Left lobe of liver (tissue), 2 donors: ENCODE measurements at places on chromosomes 3 and 15.

- no peak for DNase-seq
Measured at GRCh38 chr3:33047842-33048834, 48.8 kb downstream of the GLB1 start.

GRCh38 chr3:29940759-29941323 is 660.0 kb downstream of the RBMS3 start:
- DNase-seq: no peak

GRCh38 chr3:136602818-136603217 is 149.4 kb downstream of the STAG1 start:
- no peak for DNase-seq

DNA sequence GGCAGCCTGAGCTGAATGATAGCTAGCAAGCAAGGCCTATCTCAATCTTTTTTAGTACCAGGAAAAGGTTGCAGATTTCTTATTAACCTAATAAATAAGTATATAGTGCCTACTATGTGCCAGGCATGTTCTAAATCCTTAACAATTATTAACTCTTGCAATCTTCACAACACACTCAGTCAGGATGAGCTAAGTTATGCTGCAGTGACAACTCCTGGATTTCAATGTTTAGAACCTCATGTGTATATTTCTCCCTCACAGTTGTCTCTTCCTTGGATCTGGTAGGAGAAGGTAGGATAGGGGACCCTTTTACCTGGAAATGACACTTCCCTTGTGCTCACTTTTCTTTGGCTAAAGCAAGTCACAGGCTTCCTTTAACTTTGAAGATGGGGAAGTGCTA is 39.3 kb upstream of the MAGI1 start:
- no peak for DNase-seq

DNA sequence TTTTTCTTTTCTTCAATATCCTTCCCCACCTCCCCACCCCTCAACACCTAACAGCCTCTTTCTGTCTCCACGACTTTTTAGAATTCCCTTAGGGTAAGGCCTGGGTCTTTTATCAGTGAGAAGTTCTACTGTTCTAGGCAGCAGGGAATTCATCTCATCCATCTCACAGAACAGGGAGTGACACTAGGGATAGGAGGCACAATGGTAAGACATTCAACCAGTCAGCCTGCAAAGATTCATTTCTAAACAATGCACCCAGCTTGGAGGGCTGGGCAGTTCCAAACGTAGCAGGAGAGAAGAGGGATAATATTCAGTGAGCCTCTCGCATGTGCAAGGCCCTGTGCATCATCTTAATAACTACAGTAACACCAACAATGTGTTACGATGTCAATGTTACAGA is 43.6 kb downstream of the LRIG1 start:
- no peak for DNase-seq

DNA sequence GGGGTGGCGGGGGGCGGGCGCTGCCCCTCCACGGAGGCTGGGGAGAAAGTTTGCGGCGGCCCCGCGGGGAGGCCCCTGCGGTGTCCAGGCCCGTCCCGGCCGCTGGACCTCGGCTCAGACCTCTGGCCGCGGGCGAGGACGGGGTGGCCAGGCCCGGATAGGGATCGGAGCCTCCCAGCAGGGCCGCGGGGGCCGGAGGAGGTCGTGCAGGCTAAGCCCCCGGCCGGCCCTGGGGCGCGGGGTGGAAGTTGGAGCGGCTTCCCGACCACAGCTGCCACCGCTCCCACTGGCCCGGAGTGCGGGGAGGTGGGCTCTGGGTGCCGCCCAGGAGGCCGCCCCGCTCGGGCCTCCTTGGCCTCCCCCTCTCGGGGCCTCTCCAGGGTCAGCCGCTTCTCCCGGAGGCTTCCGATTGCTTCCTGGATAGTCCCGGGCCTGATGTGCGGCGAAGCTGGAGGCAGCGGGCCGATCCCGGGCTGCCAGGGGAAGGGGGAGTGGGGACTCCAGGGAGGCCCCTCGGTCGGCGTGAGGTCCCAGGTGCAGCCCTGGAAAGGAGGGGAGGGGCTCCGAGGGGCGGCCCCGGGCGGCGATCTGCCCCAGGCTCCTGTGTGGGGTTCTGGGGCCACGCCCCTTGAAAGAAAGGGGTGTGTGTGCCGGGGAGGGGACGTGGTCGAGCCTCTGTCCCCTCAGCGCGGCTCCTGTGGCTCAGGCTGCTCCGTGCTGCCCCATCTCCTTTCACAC is 907 bp downstream of the PLXNA1 start:
- no peak for DNase-seq

- no peak for DNase-seq
Measured at GRCh38 chr15:89341316-89342005, 6.8 kb upstream of the POLG start.

- no peak for DNase-seq
Measured at GRCh38 chr3:156819842-156820691, 6.1 kb upstream of the LEKR1 start.

- no peak for DNase-seq
Measured at GRCh38 chr3:184761976-184762375, 50.0 kb upstream of the VPS8 start.

DNA sequence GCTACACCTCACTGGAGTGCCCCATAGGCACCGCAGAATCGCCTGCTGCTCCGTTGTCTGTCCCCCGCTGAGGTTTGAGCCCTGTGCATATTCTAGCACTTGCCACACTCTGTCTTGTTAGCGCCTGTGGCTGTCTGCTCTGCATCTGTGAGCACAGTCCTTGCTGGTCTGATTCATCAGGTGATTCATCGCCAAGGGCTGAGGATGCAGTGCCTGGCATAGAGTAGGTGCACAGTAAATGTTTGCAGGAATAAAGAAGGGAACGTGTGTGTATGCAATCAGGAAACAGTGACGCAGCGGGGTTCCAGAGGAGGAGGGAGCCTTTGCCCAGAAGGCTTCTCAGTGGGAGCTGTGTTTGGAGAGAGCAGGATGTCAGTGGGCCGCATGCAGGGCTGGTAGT is 124.0 kb upstream of the PLXNA1 start:
- no peak for DNase-seq

- DNase-seq: no peak
Measured at GRCh38 chr15:42156243-42156922, at the start of gene PLA2G4F. Gene PLA2G4F, minus strand, starts transcription at chr15:42156636. Its CDS starts 87 bp downstream, at chr15:42156549.

GRCh38 chr15:79192462-79193036 is 90.0 kb upstream of the ANKRD34C start:
- DNase-seq: no peak

DNA sequence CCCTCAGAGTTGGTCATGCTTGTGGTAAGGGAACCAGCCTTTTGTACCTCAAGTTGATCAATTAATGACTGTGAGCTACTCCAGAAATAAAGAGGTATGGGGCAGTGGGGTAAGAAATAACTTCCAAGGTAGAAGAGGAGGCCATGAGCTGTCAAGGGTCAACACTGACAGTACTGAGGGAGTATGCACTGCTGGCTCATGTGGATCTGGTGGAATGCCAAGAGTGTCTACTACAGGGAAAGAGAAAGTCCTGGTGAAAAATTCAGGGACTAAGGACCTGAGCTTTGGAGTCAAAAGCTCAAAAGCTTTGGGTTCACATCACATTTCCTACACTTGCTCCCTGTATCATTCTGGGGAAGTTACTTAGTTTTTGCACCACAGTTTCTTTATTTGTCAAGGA is 154.9 kb downstream of the SEMA6D start:
- no peak for DNase-seq

- DNase-seq: no peak
Measured at GRCh38 chr3:141619450-141619849, 118.6 kb upstream of the RNF7 start.

GRCh38 chr15:36907295-36907694 is 193.1 kb downstream of the MEIS2 start:
- DNase-seq: no peak

GRCh38 chr3:17151598-17152373 is 267.0 kb downstream of the PLCL2 start:
- DNase-seq: no peak

DNA sequence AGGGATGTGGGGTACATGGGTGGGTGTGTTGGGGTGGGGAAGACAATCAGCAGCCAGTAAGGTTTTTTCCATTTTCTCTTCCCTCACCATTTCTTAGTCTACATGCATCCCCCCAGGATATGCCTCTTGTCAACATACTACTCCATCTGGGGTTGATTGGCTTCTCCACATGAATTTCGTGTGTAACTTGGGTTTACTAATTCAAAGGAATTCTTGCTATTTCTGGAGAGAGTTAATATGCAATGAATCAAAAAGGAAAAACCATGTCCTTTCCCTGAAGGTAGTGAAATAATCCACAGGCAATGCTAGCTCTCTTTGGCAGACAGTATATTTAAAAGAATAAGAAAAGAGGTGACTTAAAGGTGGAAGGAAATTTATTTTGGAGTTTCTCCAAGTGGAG is 198.4 kb downstream of the EBLN2 start:
- DNase-seq: no peak

GRCh38 chr3:55431041-55431440 is 56.1 kb downstream of the WNT5A start:
- no peak for DNase-seq

DNA sequence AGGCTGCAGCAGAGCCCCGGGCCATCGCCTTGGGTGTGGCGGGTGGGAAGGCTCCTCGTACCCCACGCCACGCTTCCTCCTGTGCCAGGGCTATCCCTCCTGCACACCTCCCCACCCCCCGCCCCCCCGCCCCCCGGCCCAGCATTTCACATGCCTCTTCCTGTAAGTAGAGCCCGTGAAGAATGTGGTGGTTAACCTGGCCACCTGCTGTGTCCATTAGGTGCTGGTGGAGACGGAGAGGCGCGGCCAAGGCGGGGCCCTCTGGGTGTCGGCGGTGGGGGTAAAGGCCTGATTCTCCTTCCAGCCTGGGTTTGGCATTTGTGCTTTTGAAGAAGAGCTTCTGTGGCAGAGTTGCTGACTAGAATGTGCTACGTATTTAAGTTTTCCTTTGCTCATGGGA is 127.8 kb downstream of the CHDH start:
- DNase-seq: no peak
